ENCODE measurements at places on chromosomes 5 and 9.

DNA sequence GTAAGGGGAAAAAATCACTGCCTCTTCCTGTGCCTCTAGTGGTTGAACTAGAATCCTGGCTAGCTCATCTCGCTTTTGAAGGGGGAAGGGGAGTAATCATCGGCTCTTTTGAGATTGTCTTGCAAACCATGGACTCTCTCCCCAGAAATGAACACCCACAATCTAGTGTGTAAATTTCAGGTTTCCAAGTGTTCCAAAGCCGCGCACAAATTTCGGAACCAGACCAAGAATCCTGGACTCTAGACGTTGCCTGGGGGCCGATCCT, 4.9 kb upstream of the FOXE1 start:
- DNase-seq = no peak

DNA sequence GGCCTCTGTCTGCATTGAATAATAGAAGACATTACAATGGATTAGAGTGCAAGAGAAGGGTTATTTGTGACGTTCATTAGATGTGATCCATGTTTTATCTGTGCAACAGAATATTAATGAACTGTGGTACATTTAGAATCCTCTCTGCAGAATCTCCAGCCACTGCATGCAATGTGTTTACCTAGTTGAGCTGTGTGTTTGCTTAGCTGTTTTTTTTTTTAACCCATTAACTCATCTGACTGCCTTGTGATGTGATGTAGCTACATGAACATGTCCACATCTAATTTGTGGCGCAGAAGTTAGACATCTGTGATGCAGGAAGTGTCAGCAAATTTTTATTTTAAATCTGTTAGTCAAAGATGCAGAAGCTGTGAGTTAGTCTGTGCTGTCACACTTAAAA, 236.9 kb downstream of the CD180 start:
- no peak for DNase-seq

DNA sequence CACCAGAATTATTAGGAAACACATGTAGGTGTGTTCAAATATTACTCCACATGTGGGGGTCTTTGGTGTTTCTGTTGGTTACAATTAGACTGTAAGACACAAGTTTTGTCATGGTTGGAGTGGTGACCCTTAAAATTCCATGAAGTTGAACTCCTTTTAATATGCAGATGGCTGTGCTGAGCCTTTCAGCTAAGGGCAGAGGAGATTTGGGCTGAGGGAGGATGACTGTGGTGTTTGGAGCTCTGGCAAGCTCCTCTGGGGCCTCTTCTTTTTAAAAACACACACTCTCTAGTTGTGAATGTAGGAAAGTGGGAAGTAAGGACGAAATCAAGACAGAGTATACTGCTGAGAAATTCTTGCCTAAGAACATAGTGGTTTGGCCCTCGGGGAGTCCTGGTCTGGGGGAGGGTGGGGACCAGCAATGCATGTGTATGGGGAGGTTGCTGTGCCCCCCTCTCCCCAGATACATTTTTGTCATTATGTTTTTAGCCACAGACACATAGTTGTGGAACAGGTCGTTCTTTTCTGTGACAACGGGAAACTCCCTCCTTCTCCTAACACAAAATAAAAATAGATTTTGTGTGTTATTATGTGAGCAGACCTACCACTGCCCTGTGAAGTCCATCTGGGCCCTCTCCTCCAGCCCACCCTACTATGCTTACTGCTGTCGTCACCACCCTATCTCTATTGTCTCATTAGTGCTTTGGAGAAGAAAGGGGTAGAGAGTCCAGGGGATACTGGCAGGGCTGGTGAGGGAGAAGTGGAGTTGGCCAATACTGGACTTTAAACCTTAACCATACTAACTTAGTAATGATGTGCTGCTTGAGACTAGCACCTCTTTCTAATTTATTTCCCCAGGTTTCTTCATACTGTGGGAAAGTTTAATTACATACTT, 10.0 kb downstream of the SMARCA2 start:
- DNase-seq = no peak

- DNase-seq = peak; percentile 84
Measured at GRCh38 chr9:127159325-127159801, 36.9 kb upstream of the ANGPTL2 start.

GRCh38 chr5:27578279-27578678, 539.9 kb upstream of the CDH9 start:
- no peak for DNase-seq

GRCh38 chr5:8961219-8961618, 584.7 kb downstream of the SEMA5A start:
- no peak for DNase-seq
